ENCODE measurements at places on chromosomes 6 and 20.
A peak's percentile ranks its signal among the peaks of the same experiment; 100 is the strongest.

DNA sequence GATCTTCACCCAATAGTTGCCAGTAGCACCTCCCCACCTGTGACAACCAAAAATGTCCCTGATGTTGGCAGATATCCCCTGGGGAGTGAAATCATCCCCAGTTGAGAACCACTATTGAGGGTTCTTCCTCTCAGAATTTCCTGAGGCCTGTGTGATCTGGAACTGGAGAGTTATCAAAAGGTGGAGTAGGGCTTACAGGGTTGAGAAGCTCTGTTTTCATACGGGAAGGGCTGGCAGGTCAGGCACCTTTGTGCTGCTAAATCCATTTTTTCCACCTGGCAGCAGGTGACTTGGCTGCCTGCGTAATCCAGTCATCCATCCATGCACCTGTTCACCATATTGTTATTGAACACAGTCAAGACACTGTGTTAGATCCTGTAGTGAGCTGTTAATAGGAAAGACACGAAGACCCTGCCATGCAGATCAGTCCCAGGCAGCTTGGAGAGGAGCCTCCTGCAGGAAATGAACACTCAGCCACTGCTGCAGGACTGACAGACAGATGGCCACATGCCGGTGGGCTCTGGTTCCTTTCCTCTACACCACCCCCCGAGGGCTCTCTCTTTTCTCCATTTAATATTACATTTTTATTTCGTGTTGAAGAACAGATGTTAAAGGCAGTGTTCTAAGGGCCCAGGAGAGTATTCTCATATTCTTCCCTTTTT lies 5.4 kb downstream of the DUSP22 start:
- DNase-seq: no peak

DNA sequence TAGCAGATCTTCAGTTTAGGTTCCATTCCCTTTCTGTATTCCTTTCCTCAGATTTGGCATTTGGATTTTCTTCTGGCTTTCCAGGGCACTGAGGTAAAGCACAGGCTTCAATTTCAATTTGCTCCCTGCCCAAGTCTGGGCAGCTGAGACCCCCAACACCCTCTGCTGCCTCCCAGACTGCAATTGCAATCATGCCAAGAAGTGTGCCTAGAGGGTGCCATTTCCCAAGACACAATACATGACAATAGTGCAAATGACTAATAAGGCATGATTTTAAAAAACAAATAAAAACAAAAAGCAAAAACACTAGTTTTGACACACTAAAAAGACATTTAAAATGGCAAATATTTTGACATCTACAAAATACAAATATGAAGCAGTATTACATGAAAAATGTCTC lies 364.8 kb downstream of the EPM2A start:
- DNase-seq: no peak

- DNase-seq: peak; percentile 65
These were observed 19.0 kb downstream of the PXDC1 start for GRCh38 chr6:3732345-3733141.

DNA sequence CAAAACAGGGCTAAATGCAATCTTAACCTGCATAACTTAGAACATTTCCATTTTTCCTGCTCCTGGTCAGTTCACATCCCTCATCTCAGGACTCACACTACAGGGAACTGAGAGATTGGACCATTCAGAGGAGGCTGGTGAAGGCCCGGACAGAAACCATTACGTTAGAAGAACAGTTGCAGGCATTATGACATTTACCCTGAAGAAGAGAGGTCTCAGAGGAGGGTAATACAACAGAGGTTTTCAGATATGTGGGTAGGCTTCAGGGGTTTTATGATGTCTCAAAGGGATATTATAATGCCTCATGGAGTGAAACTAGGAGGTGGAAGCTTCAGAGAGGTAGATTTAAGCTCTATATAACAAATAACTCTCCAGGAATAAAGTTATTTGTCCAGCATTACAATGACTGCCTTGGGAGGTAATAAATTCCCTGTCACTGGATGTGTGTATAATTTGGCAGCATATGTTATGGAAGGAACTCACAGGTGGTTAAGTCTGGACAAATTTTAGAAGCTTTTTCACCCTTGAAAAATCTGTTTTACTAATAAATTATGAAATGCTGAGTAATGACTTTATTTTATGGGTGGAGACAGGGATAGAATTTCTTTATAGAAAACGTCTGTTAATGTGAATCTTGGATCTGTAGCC lies 36.7 kb upstream of the RIPOR2 start:
- no peak for DNase-seq

- no peak for DNase-seq
These were observed 48.3 kb downstream of the PTPN1 start for GRCh38 chr20:50558483-50558925.

- DNase-seq: no peak
These were observed 18.5 kb upstream of the IRF4 start for GRCh38 chr6:373031-373430.

DNA sequence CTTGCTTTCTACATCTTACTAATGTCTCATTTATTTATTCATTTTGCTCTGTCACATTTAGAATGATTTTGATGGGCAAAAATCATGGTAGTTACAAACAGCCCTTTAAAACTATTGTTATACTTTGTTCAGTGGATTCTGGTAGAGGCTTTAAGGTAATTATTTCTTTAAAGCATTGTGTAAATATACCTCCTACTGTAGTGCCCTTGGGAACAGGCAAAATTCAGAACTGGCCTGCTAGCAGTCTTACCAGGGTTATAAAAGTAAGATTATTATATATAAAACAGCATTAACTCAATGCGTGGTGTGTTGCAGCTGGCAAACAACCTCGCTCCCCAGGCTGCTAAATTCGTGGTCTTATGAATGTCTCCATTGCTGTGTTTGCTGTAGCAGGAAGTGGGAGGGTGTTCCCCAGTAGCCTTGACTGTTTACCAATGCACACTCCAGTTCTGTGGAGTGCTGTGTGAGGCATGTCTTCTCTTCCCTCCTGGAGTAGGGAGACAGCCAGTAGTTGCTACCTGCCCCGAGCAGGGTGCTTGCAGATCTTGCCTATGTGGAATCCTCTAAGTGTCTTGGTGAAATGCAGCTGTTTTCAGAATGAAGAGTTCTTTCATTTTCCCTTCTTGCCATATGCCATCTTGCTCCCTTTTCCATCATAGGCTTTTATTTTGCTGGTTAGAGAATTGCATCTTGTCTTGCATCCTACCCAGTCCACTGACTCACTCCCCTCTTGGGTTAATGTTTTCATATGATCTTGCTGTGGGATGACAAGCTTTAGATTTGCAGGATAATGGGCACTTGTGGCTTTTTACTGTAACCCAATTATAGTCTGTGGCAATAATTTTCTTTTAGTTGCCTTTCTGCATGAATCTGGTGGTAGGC lies 45.3 kb downstream of the IGF2R start:
- no peak for DNase-seq

DNA sequence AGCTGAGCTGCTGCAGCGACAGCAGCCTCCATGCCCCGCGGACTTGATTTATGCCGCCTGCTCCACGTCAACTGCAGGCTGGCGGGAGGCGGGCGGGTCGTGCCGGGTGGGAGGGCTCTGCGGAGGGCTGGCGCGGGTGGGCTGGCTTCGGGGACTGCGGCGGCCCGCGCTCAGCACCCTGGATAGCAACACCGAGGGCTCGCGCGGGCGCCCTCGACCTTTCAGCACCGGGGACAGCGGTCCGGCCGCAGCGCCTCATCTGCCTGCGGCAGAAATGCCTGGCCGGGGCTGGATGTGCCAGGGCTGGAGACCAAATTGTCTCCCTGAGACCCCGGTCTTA lies 792 bp downstream of the SNAP25 start:
- DNase-seq: peak; percentile 95

- DNase-seq: no peak
These were observed 40.6 kb upstream of the REV3L start for GRCh38 chr6:111523484-111524167.

GRCh38 chr6:6686748-6687601 lies 98.5 kb downstream of the LY86 start:
- DNase-seq: no peak

DNA sequence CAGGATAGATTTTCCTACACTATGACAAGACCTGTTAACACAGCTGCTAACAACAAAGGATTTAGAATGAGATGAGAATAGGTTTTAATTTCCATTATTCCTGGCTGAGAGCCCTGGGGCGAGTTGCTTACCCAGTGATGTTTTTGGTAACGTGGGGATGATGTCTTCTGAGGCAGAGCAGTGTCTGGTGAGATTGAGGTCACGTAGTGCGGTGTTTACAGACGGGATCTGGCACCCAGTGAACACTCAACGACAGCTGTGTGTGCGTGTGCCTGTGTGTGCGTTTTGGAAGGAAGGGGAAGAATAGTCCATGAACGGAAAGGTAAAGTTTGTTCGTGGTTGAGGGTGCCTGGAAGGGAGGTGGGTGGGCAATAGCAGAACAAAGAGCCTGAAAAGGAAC lies 384.7 kb downstream of the C6orf118 start:
- DNase-seq: no peak

- DNase-seq: no peak
These were observed 236.4 kb upstream of the PRDM1 start for GRCh38 chr6:105849746-105850145.

GRCh38 chr20:8036771-8037170 lies 17.2 kb upstream of the TMX4 start:
- no peak for DNase-seq

GRCh38 chr20:56443654-56444540 lies 24.5 kb upstream of the RTF2 start:
- no peak for DNase-seq

GRCh38 chr20:12030470-12030869 lies 112.8 kb downstream of the BTBD3 start:
- no peak for DNase-seq

- no peak for DNase-seq
These were observed 730 bp downstream of the PARD6B start for GRCh38 chr20:50731930-50732690.

DNA sequence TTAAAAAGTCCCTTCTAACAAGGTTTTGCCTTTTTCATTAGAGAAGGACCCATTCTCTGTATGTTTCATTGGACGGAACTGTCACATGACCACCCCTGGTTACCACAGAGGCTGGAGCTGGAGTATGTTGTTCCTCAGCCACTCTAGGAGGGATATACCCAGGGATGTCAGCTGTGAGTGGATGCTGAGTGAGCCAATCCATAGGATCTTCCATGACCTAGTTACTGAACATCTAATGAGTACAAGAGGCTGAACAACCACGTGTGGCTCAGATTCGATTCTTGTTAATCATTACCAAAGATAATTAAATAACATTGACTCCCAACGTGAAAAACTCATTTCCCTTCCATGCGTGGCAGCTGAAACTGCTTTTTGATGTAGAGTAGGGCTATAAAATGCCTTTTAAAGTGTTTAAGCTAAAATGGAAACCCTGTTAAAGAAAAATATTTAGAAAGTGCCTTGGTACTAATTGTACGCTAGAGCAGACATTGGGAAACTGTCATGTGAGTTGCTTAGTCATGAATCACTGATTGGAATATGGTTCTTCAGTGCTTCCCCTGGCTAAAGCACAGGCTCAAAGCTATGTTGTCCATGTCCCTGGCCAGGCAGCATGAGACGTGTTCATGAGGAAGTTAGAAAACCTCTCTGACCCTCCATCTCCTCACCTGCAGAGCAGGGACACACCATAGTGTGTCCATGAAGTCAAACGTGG lies 256.1 kb downstream of the ZNF217 start:
- no peak for DNase-seq

GRCh38 chr6:19830171-19830570 lies 7.0 kb upstream of the ID4 start:
- DNase-seq: no peak

- DNase-seq: no peak
These were observed 97.6 kb downstream of the FAM50B start for GRCh38 chr6:3946778-3947177.

- no peak for DNase-seq
These were observed 744.1 kb downstream of the DHX35 start for GRCh38 chr20:39706184-39706663.

DNA sequence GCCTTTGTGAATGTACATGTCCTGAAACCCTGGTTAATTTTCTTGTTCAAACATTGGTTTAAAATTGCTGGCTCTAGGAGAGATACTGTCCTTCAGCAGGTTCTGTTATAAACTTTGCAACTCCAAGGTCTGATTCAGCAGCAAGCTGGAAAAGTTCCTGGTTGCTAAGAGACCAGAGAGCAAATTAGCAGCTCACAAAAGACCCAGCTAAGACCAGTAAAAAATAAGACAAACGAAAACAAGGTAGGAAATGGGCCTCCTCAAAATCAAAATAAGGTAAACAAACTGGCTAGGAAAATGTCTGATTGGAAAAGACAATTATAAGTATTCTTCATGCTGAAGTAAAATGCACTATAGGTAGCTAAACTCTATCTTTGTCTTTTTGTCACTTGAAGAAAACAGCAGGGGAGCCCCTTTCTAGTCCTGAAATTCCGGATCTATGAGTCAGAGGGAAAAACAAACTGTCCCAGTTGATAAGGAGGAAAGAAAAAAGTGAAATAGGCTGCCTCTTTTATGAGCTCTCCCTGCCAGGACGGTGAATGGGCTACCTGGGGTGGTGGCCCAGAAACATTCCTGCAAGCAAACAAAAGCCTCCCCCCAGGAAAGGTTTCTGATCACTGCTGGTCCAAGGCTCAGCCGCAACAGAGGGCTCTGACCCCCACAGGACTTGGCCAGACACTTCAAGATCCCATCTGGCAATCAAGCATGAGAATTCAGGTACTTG lies 41.6 kb downstream of the UNC5CL start:
- no peak for DNase-seq

GRCh38 chr20:63641146-63641791 lies 12.0 kb downstream of the STMN3 start:
- DNase-seq: no peak

DNA sequence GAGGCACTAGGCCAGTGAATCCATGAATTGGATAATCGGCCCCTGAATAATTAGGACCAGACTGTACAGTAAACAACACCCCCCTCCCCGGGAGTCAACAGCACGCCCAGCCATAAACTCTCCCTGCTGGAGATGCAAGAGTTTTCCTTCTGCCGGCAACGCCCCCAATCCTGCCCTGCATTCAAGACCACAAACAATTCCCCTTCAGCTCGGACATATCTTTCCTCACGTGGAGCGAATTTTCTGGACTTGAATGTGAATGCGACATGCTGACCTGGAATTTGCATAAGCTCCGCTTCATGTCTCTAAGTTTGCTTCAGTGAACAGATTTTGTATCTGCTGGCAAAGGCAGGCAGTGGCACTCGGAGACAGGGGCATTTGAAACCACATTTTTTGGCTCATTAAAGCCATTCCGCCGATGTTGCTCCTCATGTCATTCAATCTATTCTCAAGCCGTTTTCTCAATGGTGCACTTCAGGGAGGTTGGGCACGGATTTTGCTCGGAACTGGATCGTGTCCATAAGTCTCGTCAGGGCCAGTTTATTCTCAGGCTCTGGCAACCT lies 38.0 kb upstream of the GMPR start:
- no peak for DNase-seq

GRCh38 chr6:3324262-3324942 lies 65.7 kb downstream of the PSMG4 start:
- DNase-seq: peak; percentile 11

DNA sequence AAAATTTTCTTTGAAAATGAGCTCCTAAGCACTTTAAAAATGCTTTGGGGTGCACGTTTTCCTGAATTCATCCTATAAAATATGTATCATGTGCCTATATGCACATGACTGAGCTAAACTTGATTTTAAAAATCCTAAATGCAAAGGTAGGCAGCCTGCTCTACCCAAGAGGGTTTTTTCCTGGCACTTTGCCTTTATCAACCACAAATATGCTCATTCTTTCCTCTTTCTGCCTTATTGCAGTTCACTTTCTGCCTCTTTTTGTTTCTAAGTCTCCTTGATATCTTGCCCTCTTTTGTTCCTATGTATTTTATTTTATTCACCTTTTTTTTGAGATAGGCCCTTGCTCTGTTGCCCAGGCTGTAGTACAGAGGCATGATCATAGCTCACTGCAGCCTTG lies 229.3 kb downstream of the GRM1 start:
- DNase-seq: no peak

- no peak for DNase-seq
These were observed 9.3 kb upstream of the TRIM27 start for GRCh38 chr6:28933069-28933468.
